Stimulated activated CD8-positive, alpha-beta memory T cell treated with anti-CD3 and anti-CD28 coated beads, Interleukin-7, amount 100 ng/mL, for 4 hours (primary cell): ENCODE measurements at places on chromosomes 6 and 20.

DNA sequence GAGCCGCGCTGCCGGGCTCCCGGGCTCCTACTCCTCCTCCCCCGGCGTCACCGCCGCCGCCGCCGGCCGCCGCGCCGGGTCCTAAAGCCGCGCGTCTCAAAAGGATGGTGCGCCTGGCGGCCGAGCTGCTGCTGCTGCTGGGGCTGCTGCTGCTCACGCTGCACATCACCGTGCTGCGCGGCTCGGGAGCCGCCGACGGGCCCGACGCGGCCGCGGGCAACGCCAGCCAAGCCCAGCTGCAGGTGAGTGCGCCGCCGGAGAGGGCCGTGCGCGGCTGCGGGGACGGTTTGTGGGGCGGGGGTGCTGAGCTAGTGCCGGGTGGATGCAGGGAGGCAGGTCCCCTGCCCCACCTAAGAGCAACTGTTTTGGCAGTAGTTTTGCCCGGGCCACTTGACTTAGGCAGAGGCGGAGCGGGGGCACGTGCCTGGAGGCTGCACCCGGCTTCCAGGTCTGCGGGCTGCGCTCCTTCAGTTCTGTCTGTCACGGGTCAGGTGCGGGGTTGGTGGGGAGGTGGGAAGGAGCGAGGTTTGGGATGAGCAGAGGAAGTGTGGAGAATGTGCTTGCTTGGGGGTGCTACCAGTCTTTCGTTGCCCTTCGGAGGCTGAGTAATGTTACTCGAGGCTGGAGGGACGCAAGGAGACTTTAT is 722 bp downstream of the ISM1 start:
- DNase-seq, result peak; percentile 53

- no peak for DNase-seq
Measured at GRCh38 chr6:1945235-1945832, 300.1 kb downstream of the GMDS start.

- DNase-seq, result no peak
Measured at GRCh38 chr6:29933955-29934354, 8.4 kb upstream of the HLA-A start.

DNA sequence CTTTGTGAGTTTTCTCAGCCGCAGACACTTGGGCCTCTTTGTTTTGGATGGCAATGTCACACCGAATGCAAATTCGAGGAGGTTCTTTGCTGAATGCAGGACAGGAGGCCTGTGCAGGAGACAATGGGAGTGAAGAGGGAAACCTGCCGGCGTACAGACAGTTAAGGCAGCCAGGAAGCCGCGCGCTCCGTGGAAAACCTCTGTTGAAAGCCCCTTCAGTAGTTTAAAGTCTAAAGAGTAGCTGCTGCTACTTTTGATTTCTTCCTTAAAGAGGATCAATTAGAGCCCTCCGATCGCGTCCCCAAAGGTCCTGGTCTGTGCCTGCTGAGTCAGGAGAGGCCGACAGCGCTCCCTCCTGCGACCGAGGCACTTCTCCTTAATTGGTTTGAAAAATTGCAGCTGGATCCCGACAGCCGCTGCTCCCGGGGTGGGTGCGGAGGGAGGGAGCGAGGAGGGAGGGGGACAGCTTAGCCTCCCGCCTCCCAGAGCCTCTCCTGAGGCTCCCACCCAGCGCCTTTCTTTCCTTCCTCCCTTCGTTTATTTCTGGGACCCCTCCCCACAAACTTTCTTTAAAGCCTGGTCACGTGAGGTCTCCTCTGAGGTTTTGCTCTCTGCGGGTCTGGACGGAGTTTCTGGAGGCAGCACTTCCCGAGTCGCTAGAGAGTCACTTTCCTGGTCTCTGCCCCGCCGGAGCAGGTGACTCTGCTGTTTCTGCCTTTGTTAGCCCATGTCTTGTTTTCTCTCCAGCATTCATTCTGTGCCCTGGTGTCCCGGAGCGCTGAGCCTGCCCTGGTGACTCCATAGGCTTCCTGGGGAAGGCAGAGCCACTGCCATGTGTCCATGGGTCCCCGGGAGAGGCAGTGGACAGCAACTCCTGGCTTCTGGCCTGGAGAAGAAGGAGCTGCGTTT is 22.3 kb upstream of the RPP40 start:
- DNase-seq, result no peak

DNA sequence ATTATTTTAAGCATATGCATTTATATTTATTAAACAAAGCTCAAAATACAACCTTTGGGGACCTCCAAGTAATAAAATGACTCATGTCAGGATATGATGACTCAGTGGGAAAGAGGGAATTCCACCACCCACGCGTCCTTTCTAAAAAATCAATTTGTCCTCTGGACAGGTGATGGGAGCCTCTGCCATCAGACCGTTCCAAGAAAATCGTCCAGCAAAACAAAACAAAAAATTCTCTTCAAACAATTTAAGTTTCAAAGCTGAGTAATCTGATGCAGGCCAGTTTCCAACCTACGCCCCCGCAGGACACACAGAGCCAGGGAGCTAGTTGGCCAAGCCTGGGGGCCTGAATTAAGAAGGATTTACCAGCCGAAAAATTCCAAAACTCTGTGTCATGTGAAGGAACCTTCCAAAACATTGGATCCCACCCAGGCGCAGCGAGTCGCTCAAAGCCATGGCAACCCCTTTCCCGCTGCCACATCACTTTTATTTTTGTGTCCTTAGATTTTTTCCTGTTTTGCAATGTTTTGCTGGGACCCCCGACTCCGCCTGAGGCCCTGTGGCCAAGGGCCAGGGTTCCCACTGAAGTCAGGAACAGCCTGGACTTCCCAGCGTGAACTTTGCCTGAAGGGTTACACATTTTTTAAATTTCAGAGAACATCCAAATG is 95.3 kb downstream of the NFATC2 start:
- no peak for DNase-seq

DNA sequence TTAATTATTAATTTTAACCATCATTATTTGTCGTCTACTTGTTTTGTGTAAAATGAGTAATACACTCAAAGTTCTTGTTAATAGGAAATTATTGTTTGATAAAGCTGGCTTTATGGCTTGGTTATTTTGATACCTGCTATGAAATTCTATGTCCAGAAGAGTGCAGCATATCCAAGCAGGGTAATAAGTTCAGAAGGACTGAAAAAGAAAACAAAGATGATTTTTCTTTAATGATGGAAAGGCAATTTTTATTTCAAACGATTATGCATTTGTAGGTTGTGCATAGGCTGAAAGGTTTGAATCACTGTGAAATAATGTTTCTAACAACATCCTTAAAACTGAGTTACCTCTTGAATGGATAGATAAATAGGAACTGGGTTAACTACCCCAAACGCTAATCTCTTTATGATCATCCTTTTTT is 1.4 kb upstream of the MAN1A1 start:
- DNase-seq, result no peak

DNA sequence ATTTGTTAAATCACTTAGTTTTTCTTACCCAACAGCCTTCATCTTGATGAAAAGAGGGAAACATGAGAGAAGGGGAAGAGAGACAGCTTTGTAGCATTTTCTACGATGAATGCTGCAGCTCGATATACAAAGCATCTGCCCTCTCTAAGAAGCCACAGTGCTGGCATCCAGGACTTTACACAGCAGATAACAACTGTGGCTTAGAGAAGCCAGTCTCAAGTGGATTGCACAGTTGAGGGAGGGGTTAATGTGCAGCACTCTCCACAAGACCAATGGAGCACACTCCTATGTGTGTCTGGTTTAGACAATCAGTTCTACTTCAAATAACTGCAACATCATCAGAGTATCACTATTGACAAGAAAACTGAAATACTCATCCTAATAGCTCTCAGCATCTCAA is 5.8 kb downstream of the C6orf120 start:
- DNase-seq, result no peak

DNA sequence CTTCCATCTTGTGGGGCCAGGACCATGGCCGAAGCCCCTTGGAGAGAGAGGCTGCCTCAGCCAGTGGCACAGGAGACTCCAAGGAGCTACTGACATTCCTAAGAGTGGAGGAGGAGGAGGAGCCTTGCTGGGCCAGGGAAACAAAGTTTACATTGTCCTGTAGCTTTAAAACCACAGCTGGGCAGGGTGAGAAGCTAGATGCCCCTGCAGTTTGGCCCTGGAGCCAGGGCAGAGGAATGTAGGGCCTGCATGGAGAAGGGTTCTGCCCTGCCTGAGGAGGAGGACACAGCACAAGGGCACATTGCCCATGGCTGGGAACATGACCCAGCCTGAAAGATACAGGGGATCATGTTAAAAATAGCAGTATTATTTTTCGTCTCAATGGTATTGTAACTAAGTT is 37.4 kb downstream of the PLCG1 start:
- DNase-seq, result no peak

GRCh38 chr6:41581381-41581991 is 35.3 kb downstream of the FOXP4 start:
- no peak for DNase-seq

DNA sequence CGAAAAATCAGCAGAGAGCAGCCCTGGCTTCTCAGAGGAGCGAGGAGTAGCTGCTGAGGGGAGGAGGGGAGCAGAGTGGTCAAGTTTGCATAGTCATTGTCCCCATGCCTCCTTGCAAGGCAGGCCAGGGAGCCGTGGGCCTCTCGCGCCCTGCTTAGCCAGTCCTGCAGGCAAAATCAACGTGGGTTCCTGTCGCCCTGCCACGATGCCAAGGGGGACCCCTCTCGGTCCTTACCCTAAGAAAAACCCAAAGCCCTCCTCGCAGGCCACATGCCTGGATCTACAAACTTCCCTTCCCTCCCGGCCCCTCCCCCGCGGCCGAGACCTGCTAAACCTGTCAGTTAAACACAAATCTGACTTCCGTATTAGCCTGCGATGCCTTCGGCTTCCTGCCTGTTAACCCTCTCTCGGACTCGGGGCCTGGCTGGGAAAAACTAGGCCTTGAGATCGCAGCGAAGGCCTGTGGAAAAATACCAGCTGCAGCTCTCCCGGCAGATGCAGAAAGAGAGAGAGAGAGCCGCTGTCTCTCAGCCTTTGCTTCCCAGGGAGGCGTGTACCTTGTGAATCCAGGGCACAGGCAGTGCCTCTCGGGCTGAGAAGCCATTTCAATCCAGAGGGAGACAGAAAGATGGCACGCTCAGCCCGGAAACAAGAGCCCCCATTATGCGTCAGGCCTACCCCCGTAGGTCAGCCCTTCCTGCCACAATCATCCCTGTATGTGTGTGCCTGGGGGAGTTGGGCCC is 968 bp upstream of the ZMYND8 start:
- peak; percentile 40 for DNase-seq

GRCh38 chr6:144262470-144263369 is 22.4 kb upstream of the UTRN start:
- no peak for DNase-seq

GRCh38 chr6:43972179-43972912 is 154.9 kb downstream of the MRPL14 start:
- DNase-seq, result no peak

DNA sequence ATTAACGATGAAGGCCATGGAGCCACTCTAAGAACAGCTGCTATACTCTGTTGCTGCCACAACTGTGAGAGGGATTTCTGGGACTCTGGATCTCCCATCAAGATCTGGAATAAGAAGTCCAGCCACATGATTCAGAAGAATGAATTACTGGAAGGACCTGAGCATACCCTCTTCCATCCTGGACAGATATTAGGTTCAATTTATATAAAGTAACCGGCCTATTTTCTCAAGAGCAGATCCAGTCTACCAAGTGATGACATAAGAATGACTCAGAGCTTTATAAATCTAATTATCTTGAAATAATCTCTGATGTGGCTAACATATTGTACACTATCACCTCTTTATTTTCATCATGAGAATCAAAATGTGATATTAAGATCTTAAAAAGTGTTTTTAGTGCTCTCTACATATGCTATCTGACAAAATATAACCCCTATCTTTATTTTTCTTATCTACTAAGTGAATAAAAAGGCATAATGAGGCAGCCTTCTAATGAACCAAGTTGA is 45.1 kb downstream of the COL9A1 start:
- no peak for DNase-seq

GRCh38 chr6:5469101-5469846 is 208.0 kb downstream of the FARS2 start:
- no peak for DNase-seq

- no peak for DNase-seq
Measured at GRCh38 chr20:44475372-44475693, 341 bp upstream of the TTPAL start.

GRCh38 chr6:96923871-96924493 is 546 bp upstream of the KLHL32 start:
- DNase-seq, result no peak

DNA sequence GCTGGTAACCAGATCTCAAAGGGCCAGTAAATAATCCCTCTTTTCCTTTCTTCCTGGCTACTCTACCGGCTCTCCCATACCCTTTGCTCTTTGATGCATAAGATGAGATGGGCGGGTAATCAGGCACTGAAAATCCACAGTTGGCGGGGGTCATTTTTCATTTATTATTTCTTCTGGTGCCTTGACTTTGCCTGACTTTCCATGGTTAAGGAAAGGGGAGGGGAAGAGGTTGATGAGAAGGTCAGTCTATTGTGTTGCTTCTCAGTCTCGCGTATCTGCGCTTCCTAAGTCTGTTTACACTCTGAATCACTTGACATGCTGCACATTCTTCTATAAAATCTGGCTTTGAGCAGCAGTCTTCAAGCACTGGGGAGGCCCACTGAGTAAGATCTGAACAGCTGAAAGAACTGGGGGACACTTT is 121.1 kb upstream of the HDGFL1 start:
- DNase-seq, result no peak

DNA sequence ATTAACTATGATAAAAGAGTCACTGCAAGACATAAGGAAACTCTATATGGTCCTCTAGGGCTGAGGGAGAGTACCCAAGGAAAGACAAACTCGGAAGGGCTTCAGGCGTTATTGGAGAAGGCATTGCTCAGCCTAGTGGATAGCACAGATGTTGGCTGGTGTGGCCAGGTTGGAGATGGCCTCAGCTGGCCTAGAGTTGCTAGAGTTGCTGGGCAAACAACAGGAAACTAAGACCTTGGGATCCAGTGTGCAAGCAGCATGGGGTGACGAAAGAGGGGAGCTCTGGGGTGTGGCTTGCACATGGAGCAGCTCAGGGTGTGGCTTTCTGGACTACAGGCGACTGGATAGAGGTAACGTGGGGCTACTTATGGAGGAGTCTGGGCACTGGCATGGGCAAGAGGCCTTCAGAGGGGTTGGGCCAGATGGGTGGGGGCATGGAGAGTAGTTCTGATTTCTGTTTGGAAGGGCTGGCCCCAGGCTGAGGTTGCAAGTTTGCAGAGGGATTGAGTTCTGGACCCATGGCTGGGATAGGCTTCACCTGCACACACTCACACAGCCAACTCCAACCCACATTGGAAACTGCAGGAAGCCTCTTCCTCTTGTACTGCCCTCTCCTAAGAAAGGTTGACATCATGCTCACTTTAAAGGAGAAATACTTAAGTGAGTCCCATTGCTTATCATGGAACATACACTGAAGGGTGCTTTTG is 5.2 kb upstream of the BPIFB6 start:
- no peak for DNase-seq

- no peak for DNase-seq
Measured at GRCh38 chr6:55497694-55498093, 81.3 kb downstream of the HMGCLL1 start.

- DNase-seq, result no peak
Measured at GRCh38 chr6:85392379-85392778, 57.5 kb upstream of the NT5E start.
